Stimulated activated CD4-positive, alpha-beta T cell treated with anti-CD3 and anti-CD28 coated beads, Interleukin-2, amount 100 ng/mL, for 24 hours (primary cell): ENCODE measurements at places on chromosomes 1 and 21.
A peak's percentile ranks its signal among the peaks of the same experiment; 100 is the strongest.

- DNase-seq: no peak
Observed at GRCh38 chr1:206635978-206636345, 626 bp downstream of the DYRK3 start.

- no peak for DNase-seq
Observed at GRCh38 chr1:116483481-116484309, 87.1 kb downstream of the CD58 start.

DNA sequence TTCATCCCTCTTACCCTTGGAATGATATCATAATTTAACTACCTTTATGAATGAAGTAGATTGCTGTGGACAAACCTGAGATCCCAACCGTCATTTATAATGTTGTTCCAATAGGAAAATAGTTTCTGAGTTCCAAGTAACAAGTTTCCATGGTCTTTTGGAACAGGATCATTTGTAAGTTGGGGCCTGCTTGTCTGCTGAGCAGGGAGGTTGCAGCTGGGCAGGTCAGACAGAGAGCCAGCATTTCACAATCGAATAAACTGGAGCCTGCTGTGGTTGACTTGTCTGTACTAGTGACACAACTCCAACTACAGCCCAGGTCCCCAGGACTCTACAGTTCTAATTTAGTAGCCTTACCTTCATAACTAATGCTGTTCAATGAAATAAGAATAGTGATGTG is 18.6 kb upstream of the RALGPS2 start:
- no peak for DNase-seq

- DNase-seq: no peak
Observed at GRCh38 chr1:229111703-229112319, 159.1 kb upstream of the RAB4A start.

GRCh38 chr1:20632386-20632785 is 872 bp upstream of the PINK1 start:
- no peak for DNase-seq

DNA sequence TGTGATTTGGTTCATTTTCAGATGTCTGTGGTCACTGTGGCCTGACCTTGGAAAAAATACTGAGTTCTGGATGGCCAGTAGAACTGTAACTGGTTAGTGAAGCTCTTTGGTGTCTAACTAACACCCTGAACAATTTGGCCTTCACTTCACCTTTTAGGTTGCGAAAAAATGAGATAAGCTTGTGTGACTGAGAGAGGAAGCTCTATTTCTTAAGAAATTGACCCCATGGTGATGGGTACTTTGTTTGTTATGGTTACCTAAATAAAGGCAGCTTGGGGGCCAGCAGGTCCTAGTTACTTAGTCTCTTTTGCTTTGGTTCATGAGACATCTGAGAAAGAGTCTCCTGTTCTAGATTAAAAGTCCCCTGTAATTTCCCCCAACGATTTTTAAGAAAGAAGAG is 181.6 kb downstream of the ZNF326 start:
- no peak for DNase-seq

DNA sequence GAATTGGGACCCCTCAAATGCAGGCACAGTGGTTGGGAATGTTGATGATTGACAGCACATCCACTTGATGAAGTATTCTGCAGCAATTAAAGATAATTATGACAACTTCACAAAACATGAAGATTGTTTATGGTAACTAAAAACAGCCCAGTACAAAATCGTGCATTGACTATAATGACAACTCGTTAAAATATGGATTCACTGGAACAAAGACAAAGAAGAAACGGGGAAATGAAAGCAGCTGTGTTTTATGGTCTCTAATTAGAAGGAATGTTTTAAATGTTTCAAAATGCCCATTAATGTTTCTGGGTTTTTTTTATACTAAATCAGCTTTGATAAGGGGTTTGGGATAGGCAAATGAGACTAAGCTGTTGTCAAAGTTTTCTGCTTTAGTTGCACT is 36.1 kb downstream of the NIPAL3 start:
- DNase-seq: no peak

- DNase-seq: no peak
Observed at GRCh38 chr21:42503711-42504110, 7.7 kb upstream of the RSPH1 start.

DNA sequence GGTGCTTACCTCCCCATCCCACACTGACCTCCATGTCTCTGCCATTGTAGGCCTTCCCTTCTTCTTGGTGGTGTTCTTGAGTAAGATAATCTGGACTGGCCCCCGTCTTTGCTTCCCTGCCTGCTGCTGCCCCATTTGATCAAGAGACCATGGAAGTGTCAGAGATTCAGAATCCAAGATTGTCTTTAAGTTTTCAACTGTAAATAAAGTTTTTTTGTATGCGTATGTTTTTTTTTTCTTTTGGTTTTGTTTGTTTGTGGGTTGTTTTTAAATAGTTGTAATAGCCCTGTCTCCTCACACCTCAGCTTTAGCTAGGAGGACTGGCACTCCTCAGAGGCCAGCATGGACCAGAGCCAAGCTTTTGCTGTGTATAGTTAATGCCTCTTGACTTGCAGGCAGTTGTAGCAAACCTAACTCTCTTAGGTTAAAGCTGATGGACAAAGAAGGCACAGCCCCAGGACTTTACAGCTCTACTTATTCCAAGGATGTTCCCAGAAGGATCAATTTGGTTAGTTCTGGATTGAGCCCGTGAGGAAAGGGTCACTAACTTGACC is 5.6 kb upstream of the YBX1 start:
- DNase-seq: no peak

DNA sequence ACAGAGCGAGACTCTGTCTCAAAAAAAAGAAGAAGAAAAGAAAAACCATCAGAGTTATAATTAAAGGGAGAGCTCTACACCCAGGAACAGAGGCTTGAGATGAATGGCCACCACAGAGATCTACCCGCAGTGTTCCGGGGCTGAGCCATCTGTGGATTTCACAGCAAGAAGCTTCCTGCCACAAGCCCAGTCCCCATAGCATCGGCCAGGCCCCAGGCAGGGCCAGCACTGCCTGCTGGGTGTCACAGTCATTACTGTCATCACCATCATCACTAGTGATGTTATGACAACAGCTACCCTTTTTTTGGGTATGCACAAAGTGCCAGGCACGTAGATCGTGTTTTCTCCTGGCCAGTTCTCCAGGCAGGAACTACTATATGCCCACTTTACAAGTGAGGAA is 111.6 kb upstream of the VAMP3 start:
- no peak for DNase-seq

DNA sequence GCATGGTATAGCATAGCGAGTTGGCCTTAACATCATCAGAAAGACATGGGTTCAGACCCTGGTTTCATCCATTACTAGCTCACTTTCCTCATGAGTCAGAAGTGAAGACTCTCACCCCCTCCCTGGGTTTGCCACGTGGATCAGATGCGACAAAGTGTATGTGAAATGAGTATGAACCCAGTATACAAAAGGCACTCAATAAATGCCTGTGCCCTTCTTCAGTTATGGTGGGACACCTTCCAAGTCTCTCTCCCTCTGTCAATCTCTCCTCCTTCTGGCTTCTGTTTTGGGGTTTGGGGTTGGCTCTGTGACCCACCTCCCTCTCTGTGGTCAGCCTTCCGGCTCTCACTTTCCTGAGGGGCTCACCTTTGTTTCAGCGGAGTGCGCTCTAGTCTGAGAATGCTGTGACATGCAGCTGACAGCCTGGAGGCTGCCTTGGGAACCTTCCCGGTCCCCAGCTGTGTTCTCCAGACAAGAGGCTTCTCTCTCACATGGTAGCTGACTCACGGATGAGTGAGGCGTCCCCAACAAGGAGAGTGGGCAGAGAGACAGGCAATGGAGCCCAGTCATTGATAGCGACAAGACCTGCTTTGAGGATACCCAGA is 155.0 kb upstream of the EDN2 start:
- DNase-seq: peak; percentile 63

DNA sequence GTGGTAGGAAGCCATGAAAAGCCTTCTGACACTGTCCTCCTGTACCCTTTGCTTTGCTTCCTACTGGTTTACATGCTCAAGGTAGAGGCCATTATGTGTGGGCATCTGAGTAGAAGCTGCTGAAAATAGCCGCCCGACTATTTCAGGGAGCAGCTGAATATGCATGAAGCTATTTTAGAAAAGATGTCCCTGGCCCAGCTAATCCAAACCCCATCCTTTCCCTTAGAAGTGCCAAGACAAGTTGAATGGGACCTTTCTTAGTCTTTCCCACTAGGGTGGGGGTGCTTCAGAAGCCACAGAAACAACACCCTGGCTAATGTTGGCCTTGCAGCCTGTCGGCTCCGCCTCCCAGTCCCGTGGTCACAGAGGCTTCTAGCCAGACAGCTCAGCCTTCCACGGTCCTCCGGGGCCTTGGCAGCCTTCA is 205.1 kb upstream of the EDN2 start:
- no peak for DNase-seq

DNA sequence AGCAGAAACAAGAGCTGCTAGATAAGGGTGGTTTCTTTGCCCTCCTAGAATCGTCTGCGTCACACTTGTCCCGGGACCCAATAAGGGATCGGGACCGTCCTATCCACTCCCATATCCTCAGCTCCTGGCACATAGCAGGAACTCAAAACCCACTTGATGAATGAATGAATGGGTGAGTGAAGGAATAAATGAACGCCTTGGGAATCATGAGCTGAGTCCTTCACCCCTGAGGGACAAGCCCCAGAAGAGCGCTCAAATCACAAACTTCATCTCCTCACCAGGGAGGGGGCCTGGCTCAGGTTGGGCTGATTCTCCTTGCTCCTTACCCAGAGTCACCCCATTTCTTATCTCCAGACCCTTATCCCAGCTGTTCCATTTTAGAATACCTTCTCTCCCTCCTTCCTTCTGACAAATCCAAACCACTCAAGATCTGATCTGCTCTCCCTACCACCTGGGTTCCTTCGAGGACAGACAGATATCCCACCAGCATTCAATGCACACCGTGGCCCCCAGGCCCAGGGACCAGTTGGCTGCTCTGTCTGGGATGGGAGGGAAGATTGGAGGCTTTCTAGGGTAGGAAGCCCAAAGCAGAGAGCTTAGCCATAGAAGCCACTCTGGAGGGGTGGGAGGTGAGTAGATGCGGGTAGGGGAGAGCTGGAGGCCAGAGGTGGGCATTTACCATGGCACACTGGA is 643 bp upstream of the MOB3C start:
- no peak for DNase-seq

DNA sequence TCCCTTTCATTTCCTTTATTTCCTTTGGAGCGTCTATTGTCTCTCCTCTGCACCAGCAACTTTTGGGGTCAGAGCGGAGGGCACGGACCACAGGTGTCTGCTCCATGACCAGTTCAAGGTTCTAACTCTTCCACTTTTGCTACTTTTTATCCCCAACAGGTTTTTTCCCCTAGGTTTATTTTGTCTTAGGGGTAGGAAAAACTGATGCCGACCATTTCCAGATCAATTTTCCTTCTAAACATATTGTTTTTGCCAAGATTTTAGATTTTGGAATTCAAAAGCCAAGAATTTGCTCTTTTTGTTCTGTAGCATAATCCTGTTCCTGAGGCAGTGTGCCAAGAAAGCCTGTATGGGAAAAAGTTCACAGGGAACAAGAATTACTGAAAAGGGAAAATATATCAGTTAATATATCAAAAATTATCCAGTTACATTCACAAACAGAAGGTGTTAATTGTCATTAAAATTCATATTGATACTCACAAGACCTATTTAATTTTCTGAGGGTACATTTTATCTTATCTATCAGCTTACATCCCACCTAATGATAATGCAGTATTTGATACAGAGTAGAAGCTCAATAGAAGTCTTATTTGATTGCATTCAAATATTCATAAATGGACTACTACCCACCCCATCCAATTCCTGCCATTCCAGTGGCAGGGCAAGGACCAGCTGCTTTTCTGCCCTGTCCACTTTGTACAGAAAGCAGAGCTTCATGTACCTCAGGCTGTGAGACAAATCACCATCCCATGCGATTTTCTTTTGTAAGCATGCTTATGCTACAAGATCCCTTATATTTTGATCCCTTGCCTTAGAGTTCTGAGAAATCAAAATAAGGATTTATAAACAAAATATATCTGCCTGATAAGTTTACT is 31.2 kb downstream of the TSEN15 start:
- DNase-seq: no peak

DNA sequence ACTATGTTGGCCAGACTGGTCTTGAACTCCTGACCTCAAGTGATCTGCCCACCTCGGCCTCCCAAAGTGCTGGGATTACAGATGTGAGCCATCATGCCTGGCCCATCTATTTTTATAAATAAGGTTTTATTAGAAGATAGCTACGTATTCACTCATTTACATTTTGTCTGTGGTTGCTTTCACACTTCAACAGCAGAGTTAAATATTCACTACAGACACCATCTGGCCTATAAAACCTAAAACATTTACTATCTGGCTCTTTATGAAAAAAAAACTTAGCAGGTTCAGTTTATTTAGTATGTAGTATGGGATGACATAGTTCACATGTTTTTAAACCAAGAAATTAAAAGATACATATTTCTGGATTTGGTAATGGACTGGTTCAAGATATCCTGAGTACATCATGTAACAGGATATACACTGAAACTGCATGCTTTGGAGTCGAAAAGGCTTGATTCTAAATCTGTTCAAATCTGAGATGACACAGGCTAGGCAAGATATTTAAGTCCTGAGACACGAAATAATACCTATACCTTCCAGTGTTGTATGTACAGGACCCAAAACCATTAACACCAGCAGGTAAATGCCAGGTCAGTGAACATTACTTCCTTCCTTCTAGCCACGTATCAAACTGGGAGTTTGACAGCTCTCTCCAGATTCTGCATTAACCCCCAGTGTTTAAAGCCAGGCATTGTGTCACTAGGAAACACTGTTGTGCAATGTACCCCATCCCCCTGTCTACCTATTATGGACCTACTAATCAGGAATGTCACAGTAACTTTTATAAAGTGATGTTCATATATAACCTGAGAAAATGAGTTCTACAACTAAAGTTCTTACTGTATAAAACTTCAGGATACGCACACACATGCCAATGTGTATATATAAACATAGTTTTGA is 54.3 kb upstream of the SDC3 start:
- DNase-seq: no peak

GRCh38 chr1:184905601-184906322 is 68.5 kb downstream of the NIBAN1 start:
- DNase-seq: no peak

DNA sequence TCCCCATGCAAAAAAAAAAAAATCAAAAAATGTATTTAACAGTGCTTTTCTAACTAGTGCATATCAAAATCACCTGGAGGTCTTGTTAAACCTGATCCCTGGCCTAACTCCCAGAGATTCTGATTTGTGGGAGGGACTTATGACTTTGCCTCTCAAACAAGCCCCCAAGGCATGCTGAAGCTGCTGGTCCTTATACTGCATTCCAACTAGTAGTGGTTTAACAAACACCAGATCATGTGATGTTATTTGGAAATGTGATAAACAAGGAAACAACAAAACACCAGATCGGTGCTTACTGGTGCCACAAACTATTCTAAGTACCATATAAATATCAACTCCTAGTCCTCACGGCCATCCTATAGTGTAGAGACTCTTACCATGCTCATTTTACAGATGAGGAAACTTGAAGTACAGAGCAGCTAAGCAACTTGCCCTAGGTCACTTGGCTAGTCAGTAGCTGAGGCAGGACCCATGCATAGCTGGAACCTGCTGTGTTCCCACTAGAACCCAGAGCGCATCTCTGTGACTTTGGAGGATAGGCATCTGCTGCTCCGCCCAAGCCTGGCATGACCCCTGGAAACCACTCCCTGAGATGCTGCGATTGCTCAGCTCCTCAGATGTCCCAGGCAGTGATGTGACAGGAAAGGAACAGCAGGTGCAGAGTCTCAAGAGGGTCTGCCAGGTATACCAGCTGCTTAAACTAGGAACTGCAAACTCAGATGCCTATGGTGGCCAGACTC is 38.1 kb downstream of the SOX13 start:
- DNase-seq: no peak
